Naive thymus-derived CD4-positive, alpha-beta T cell (primary cell): ENCODE measurements at places on chromosomes 4 and X. TPM values are rescaled to one million over a fixed set of nuclear protein-coding genes. Genes with fewer than 3 reads are reported as not detected.

DNA sequence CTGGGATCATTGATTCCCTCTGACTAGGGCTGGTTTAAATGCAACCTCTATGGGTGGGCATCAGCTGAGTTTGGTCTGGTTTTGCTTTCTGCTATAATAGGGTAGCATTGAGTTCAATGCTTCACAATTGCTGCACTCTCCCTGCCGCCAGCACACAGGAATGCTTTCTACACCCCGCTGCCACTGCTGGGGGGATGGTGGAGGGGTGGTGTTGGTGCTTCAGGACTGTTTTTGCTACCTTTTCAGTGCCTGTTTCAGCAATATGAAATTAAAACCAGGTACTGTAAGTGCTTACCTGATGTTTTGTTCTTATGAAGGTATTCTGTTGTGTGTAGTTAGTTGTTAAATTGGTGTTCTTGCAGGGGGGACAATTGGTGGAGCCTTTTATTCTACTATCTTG, 67.7 kb downstream of the GNL3L start:
- H3K36me3 ChIP-seq: no peaks in the 10 kb centered on the region
- no peaks in the 10 kb centered on the region for H3K4me1 ChIP-seq
- no peak for DNase-seq
- no peak overlapping the region for H3K4me3 ChIP-seq
- no peak overlapping the region for H3K27ac ChIP-seq
- no peaks in the 10 kb centered on the region for H3K27me3 ChIP-seq

- H3K27me3 ChIP-seq: no peaks in the 10 kb centered on the region
- no peaks in the 10 kb centered on the region for H3K4me1 ChIP-seq
- H3K36me3 ChIP-seq: no peaks in the 10 kb centered on the region
- no peak for DNase-seq
- H3K27ac ChIP-seq: no peak overlapping the region
- no peak overlapping the region for H3K4me3 ChIP-seq
These were observed 3.4 kb downstream of the PF4V1 start for GRCh38 chr4:73856518-73856917.

Gene SCML2
- polyA plus RNA-seq: 1.7 TPM

GRCh38 chr4:15809058-15809457, 30.9 kb downstream of the CD38 start:
- H3K4me1 ChIP-seq: peaks cover 4% of the 10 kb centered on the region
- no peak for DNase-seq
- H3K27ac ChIP-seq: no peak overlapping the region
- H3K27me3 ChIP-seq: no peaks in the 10 kb centered on the region

DNA sequence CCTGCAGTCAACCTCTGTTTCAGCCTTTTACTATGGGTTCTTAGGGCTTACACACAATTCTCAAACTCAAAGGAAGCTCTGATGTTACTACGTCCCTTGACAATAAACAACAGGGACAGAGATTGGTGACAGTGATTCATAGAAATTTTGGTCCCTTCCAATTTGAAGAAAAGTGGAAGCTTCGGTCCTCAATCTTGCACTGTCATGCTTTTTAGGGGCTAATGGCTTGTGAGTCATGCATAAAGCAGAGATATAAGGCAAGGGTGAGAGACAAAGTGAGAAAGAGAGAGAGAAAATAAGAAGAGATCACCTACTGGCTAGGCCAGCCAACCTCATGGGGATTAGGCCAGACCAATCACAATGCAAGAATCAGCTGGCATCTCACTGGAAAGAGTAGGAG, 63.2 kb upstream of the STARD8 start:
- no peak overlapping the region for H3K4me3 ChIP-seq
- DNase-seq: no peak
- H3K27ac ChIP-seq: no peak overlapping the region
- no peaks in the 10 kb centered on the region for H3K27me3 ChIP-seq

Gene HADH
- 43.0 TPM for polyA plus RNA-seq

- DNase-seq: no peak
- peak overlapping the region; percentile 84 for H3K4me3 ChIP-seq
- H3K27me3 ChIP-seq: no peaks in the 10 kb centered on the region
- peak overlapping the region; percentile 87 for H3K27ac ChIP-seq
- H3K36me3 ChIP-seq: peaks cover 4% of the 10 kb centered on the region
These were observed 681 bp downstream of the EXOC1 start for GRCh38 chr4:55854129-55854528.

- no peaks in the 10 kb centered on the region for H3K36me3 ChIP-seq
- H3K4me1 ChIP-seq: no peaks in the 10 kb centered on the region
- H3K27me3 ChIP-seq: no peaks in the 10 kb centered on the region
- H3K27ac ChIP-seq: no peak overlapping the region
These were observed 406.5 kb downstream of the RPA4 start for GRCh38 chrX:97290199-97290598.

GRCh38 chr4:137069473-137069872, 462.8 kb downstream of the PCDH18 start:
- no peaks in the 10 kb centered on the region for H3K36me3 ChIP-seq
- no peak for DNase-seq

Gene CCNB3
- polyA plus RNA-seq: 0.38 TPM

DNA sequence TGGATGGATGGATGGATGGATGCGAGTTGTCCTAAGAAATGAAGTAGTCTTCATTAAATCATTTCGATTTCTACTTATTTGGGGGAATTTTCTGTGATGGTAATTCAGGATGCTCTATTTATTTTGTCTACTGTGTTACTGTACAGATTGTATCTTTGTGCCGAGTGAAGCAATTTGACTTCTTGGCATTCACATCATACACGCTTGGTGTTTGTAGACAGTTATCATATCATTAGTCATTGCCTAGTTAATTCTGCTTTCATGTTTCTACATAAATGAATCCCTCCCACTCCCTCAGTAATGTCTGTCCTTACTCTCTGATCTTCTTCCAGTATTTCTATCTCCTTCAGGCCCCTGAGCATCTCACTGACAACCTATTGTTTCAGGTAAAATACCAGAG, 64.0 kb downstream of the RASGEF1B start:
- H3K4me1 ChIP-seq: no peaks in the 10 kb centered on the region
- no peak overlapping the region for H3K27ac ChIP-seq
- H3K36me3 ChIP-seq: no peaks in the 10 kb centered on the region

DNA sequence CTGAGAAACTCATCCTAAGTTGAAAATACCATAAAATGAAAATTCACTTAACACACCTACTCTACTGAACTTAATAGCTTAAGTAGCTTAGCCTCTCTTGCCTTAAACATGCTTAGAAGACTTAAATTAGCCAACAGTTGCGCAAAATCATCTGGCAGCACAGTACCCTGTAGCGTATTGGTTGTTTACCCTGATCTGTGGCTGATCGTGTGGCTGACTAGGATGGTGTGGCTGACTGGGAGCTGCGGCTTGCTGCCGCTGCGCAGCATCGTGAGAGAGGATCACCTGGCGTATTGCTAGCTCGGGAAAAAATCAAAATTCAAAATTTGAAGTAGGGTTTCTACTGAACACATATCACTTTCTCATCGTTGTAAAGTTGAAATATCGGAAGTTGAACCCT, 6.3 kb downstream of the RUFY3 start:
- H3K4me1 ChIP-seq: peaks cover 3% of the 10 kb centered on the region
- H3K27me3 ChIP-seq: no peaks in the 10 kb centered on the region
- no peaks in the 10 kb centered on the region for H3K36me3 ChIP-seq
- H3K27ac ChIP-seq: no peak overlapping the region

DNA sequence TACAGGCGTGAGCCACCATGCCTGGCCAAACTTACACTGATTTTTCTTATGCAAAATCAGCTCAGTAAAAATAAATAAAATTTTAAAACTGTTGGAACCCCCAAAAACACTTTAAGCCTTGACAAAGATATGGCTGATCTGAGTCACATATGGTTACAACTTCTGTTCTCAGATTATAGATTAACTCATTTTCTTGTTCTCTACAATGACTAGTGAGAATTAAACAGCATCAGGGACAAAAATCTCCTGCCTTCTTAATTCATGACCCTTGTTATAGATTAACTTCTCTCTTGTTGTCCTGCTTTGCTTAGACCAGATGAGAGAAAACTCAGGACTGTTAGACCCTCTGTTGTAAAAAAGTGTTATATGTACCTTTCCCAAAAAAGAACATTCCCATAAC, 24.2 kb upstream of the EXOC1L start:
- H3K4me1 ChIP-seq: no peaks in the 10 kb centered on the region
- no peak overlapping the region for H3K27ac ChIP-seq
- H3K27me3 ChIP-seq: no peaks in the 10 kb centered on the region
- no peaks in the 10 kb centered on the region for H3K36me3 ChIP-seq
- no peak for DNase-seq

Gene SYNPO2
- 0.08 TPM for polyA plus RNA-seq

Gene SOX3
- polyA plus RNA-seq: not detected

DNA sequence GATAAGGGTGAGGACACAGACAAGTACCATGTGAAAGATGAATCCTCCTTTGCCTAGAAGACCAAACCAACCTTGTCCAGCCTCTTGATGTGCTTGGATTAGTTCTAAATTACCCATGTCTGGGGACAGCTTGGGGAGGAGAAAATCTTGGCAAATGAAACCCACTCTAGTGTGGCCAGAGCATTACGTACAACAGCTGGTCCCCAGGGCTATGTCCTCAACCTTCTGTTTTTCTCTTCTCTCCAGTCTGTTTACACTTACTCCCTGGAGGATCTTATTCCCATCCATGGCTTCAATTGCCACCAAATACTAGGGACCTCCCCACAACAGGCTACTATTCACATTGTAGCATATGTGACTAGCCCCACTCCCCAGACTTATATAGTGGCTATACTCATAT, 384.5 kb downstream of the OPHN1 start:
- H3K36me3 ChIP-seq: no peaks in the 10 kb centered on the region
- no peak overlapping the region for H3K4me3 ChIP-seq
- DNase-seq: no peak

DNA sequence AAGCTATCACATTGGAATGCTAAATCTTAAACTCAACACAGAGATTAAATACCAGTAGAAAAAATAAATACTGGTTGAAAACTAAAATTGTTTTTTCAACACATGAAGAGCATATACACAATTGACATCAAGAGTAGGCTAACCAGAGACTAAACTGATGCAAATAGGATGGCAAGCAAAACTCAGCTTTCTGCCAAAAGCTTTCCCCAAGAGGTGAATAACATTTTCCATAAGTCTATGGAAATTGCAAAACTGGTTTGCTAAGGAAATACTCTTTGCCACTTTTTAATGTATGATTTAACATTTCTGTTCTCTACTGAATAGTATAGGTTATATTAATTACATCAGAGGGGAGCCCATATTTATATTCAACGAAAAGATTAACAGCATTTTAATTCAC, 23.8 kb downstream of the IQCM start:
- H3K4me1 ChIP-seq: no peaks in the 10 kb centered on the region
- H3K4me3 ChIP-seq: no peak overlapping the region
- H3K27ac ChIP-seq: no peak overlapping the region
- no peaks in the 10 kb centered on the region for H3K36me3 ChIP-seq
- DNase-seq: no peak

DNA sequence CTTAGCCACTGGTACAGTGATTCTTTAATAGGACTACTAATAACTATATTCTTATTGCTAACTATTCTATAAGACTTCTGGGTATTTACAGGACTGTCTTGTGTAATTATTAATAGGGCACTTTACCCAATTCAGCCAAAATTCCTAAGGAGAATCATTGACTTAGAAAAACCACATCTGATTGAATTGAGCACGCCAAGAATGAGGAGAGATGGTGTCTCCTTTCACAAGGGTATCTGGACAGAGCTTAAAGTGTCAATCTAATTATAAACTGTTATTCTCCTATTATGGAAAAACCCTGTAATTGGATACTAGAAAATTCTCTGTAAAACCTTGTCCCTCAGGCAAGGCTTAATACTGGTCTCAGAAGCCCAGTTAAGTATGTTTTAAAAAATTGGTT, 111.1 kb upstream of the TLL1 start:
- H3K27me3 ChIP-seq: no peaks in the 10 kb centered on the region
- H3K4me1 ChIP-seq: no peaks in the 10 kb centered on the region
- no peak overlapping the region for H3K4me3 ChIP-seq
- no peak for DNase-seq
- H3K36me3 ChIP-seq: no peaks in the 10 kb centered on the region
- no peak overlapping the region for H3K27ac ChIP-seq

DNA sequence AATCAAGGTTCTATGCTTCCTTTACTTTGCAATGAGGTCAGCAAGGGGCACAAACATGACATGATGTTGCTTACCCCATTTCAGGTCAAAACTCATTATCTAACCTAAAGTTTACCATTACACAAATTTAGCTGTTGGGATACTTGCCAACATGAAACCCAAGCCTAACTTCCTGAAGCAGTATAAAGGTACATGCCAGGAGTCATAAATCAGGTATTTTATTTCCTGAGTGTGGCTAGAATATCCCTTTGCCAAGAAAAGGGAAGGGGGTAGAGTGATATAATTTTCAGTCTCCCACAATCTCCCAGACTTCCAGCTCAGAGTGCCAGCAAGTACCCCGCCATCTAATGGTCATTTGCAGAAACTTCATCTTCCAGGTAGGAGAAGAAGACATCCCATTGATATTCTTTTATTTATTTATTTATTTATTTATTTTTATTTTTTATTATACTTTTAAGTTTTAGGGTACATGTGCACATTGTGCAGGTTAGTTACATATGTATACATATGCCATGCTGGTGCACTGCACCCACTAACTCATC, 136.6 kb downstream of the NEXMIF start:
- H3K27ac ChIP-seq: no peak overlapping the region
- no peaks in the 10 kb centered on the region for H3K36me3 ChIP-seq
- H3K27me3 ChIP-seq: no peaks in the 10 kb centered on the region

GRCh38 chr4:145075742-145076468, 22.1 kb downstream of the ANAPC10 start:
- no peaks in the 10 kb centered on the region for H3K27me3 ChIP-seq
- H3K4me3 ChIP-seq: no peak overlapping the region
- no peak for DNase-seq
- no peak overlapping the region for H3K27ac ChIP-seq
- peaks cover 8% of the 10 kb centered on the region for H3K4me1 ChIP-seq

- H3K27me3 ChIP-seq: no peaks in the 10 kb centered on the region
- H3K4me1 ChIP-seq: no peaks in the 10 kb centered on the region
- no peak for DNase-seq
- no peak overlapping the region for H3K4me3 ChIP-seq
- no peaks in the 10 kb centered on the region for H3K36me3 ChIP-seq
- no peak overlapping the region for H3K27ac ChIP-seq
These were observed 36.9 kb downstream of the RP2 start for GRCh38 chrX:46873746-46874145.

- no peaks in the 10 kb centered on the region for H3K4me1 ChIP-seq
- H3K36me3 ChIP-seq: no peaks in the 10 kb centered on the region
- H3K4me3 ChIP-seq: no peak overlapping the region
These were observed 150.0 kb upstream of the HPGD start for GRCh38 chr4:174672276-174672675.

- H3K27me3 ChIP-seq: no peaks in the 10 kb centered on the region
- H3K4me3 ChIP-seq: no peak overlapping the region
- no peak for DNase-seq
- no peaks in the 10 kb centered on the region for H3K4me1 ChIP-seq
- no peaks in the 10 kb centered on the region for H3K36me3 ChIP-seq
- H3K27ac ChIP-seq: no peak overlapping the region
These were observed 2164.8 kb upstream of the AGA start for GRCh38 chr4:179607003-179607402.

- no peak overlapping the region for H3K27ac ChIP-seq
- H3K36me3 ChIP-seq: no peaks in the 10 kb centered on the region
- DNase-seq: no peak
- H3K4me3 ChIP-seq: no peak overlapping the region
- H3K4me1 ChIP-seq: no peaks in the 10 kb centered on the region
These were observed 114.7 kb downstream of the ENPP6 start for GRCh38 chr4:184102927-184103326.

- H3K36me3 ChIP-seq: no peaks in the 10 kb centered on the region
- H3K4me1 ChIP-seq: no peaks in the 10 kb centered on the region
These were observed 634.6 kb upstream of the FTHL17 start for GRCh38 chrX:31706466-31706865.
